ENCODE measurements at places on chromosomes 3 and 15.
A peak's percentile ranks its signal among the peaks of the same experiment; 100 is the strongest.

- DNase-seq, result no peak
Observed at GRCh38 chr3:158845765-158846350, 44.0 kb downstream of the MFSD1 start.

DNA sequence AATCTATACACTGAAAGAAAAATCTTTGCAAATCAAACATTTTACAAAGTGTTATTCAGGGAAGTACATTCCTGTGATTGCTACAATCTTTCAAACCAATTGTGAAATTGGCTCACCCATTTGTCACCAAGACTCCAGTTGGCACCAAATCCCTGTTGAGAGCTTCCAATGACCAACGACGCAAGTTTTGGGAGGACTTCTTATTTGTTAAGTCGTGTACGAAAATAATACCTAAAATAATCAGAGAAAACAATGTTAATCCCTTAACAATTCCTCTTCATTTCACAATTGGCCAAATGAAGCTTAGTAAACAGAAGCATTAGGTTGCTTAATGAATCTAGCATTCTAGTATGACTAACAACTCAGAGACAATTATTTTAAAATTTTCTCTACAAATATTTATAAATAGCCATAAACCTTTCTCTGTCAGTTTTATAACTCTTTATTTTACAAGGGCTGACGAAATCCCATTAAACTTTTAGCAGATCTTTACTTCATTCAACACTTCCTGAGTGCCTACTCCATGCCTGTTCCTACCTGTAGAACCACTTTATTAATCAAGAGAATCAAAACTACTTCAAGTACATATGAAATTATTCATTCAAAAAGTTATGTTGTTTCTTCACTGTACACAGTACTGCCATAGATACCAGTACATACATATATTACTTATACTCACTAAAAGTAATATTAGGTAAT, 24.0 kb upstream of the HGD start:
- no peak for DNase-seq

GRCh38 chr15:65907661-65908060, 38.4 kb downstream of the RAB11A start:
- no peak for DNase-seq

DNA sequence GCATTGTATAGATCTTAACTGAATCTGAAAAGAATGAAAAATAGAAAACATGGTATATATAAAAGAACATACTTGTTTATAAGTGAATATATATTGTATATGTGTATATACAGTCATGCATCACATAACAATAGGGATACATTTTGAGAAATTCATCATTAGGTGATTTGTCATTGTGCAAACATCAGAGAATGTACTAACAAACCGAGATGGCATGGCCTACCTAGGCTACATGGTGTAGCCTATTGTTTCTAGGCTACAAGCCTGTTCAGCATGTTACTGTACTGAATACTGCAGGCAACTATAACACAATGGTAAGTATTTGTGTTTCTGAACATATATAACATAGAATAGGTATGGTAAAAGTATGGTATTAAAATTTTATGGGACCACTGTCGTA, 64.6 kb upstream of the CHRM5 start:
- DNase-seq, result no peak

DNA sequence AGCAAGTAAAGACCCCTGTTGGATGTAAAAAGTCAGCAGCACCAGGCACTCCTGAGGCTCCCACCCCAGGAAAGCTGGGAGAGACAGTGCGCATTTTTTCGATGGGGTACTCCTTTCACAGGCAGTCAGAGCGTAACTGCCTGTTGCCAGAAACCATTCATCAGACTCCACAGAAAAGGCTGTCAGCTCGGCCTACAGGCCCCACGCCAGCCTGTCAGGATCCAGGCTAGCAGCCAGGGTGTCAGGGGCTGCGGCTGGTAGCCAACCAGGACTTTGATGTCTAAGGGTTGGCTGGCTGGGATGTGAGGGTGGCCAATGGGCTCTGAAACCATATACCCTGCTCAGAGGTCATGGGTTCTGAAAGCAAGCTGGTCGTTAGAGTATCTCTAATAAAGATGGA, 164.5 kb downstream of the WNT5A start:
- DNase-seq, result no peak

DNA sequence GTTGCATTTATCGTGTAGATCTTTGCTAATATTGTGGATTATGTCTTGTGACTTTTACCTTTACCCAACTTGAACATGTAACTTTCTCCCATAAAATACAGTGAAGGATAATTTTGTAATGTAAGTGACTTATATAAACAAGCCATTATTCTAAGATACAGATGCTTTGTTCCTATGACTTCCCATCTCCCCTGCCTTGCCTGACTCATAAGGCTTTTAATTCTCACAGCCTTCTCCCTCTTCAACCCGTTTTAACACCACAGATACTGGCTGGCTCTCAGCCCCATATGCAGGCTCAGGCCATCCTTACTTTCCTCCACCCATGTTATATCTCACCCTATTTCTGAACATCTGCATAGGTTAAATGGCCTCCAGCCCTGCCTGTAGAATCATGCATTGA, 4.1 kb downstream of the CCNDBP1 start:
- no peak for DNase-seq

- DNase-seq, result no peak
Observed at GRCh38 chr3:134251731-134252391, 1.2 kb upstream of the RYK start.

DNA sequence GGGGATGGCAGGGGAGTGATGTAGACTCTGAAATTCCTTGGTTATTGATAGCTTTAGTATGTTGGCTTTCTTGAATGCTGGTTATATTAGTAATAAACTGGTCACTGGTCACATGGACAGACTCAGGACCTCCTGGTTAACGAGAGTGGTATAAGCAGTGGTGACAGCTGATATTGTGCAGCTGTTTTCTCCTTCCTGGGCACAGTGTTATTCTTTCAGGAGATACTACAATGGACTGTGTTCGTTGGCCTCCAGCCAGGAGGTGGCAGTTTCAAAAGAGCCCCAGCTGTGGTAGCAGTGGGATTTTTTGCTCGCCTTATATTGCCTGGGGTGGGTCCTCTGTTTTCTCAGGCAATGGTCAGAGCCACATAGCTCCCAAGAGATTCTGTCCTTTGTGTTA, 181.6 kb upstream of the RBMS3 start:
- no peak for DNase-seq

GRCh38 chr3:142724682-142725356, 985 bp downstream of the TRPC1 start:
- no peak for DNase-seq

- no peak for DNase-seq
Observed at GRCh38 chr3:183328823-183329222, 75.8 kb downstream of the B3GNT5 start.

GRCh38 chr3:129820587-129820986, 72.9 kb downstream of the TMCC1 start:
- no peak for DNase-seq

- DNase-seq, result no peak
Observed at GRCh38 chr3:127680146-127680661, 7.5 kb downstream of the ABTB1 start.

- DNase-seq, result no peak
Observed at GRCh38 chr3:126440709-126440995, 35.0 kb downstream of the ZXDC start.

DNA sequence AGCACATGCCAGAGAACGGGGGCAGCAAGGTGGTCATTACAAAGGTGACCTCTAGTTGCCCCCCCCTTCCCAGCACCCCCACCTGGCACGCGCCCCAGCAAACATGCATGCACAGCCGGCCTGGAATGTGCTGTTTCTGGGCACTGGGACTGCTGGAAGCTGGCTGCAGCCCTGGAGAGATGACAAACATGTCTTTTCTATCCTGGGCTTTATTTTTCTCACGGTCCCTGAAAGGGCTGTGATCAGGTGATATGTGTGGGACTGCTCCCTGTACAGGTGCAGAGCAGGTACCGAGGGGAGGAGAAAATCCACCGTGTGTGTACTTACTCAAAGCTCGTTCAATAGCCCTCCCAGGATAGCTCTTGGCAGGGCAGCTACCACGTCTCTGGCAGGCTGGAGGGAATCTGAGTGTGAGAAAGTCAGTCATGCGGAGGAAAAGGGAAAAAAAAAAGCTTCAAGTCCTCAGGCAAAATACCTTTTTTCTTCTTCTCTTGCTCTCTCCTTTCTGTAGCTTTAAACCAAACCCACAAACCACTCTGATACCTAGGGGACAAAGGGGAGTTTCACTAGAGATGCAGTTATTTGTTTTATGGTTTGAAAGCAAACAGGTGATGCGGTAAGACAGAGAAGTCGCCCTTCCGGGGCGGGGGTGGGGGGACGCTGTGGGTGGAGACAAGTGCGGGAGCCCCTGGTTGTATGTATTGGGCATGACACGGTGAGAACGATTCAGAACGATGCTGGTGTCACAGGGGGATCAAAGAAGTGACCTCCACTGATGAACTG, 5.0 kb upstream of the HES1 start:
- peak; percentile 95 for DNase-seq

GRCh38 chr3:185767002-185767688, 57.7 kb downstream of the IGF2BP2 start:
- no peak for DNase-seq

DNA sequence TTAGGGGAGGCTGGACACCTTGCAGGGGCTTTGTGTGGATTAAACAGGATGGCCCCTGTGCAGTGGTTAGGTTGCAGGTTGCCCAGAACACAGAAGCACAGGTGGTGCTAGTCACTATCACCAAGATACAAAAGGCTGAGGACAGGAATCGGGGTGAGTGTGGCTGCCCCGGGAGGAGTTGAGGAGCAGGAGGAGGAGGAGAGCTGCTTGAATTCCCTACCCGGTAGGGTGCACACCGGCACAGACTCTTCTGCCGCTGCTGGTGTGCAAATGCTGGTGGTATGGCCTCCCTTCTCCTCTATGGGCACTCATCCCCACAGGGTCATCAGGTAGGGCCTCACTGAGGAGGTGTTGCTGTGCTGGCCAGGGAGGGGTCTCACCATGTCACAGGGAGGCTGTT, 67.5 kb upstream of the SMAD6 start:
- no peak for DNase-seq

DNA sequence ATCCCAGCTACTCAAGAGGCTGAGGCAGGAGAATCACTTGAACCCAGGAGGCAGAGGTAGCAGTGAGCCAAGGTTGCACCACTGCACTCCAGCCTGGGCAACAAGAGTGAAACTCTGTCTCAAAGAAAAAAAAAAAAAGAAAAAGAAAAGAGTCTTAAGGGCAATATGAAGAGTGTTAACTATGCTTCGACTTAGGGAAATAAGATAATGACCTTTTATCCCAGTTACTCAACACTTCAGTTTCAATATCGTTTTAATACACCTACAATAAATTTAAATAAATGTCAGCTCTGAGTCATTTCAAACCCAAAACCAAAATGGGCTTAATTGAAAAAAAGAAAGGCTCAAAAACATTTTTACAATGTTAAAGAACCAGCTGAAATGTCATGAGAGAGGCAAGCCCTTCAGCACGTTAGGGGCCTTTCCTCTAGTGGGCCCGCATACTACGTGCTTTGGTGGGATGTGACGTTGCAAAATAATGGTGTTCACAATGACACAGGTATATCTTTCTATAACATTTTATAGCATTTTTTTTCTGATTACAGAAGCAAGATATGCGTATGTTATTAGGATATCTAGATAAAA, 15.3 kb downstream of the FYCO1 start:
- no peak for DNase-seq

- DNase-seq, result no peak
Observed at GRCh38 chr3:187667526-187667925, 2.7 kb downstream of the SST start.

DNA sequence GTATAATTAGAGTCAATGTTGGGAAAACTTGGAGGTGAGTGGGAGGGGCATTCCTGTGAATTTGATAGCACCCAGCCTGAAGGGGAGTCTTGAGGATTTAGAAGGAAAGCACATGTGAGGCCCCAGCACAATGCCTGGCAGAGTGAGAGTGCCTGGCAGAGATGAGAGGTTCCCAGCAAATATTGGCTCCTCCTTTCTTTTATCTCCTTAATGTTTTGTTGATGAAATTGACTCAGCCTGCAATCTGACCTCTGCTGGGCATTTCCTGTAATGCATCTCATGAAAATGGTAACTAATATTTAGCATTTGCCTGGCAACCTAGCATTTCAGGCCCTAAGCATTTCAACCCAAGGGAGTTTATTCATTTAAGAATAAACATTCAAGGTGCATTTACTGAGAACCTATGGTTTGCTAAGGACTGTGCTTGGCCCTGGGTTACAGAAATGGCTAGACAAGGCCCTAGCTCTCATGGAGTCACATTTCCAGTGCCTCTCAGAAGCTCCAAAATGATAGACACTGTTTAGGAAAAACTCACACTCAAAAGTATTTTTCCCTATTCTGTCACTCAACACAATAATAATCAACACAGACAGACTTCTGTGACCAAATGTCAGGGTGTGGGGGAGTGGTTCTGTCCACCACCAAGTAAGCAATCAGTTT, 19.0 kb downstream of the PDHB start:
- DNase-seq, result no peak

DNA sequence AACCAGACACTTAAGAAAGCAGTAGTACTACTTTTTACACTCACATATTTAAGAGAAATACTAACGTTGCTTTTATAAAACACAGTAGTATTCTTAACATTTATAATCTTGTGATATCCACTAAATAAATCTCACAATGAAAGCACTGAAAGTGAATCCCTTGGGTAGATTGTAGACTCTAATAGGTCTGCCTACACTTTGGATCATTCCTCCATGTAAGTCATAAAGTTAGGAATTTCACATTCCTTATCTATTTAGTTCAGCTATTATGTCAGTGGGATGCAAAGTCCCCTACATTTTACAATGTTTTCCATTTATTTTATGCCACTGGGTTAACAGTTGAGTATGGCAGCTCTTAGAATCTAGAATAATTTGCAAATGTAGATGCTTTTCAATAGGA, 330.7 kb downstream of the LSAMP start:
- no peak for DNase-seq

- DNase-seq, result no peak
Observed at GRCh38 chr15:33021806-33022389, 172.6 kb downstream of the FMN1 start.

DNA sequence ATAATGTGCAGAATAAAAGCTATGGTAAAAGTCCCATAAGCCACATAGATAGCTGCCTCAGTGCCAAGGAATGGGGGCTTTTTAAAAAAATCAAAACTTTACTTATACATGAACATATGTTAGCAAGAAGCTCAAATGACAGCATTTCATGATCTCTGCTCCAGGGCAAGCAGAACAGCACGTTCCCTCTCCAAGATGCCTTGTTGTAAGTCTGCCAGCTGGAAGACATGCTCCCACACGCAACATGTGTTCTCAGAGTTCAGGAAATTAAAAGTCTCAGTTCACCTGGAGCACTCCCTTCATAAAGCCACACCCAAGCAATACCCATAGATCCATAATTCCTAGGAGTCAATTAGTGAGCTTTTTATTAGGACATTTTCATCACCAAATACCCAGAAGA, 52.2 kb downstream of the ABI3BP start:
- DNase-seq, result no peak
